ENCODE measurements at places on chromosomes 5 and 9.

- no peak for DNase-seq
Measured at GRCh38 chr9:26504057-26504456, 388.5 kb downstream of the CAAP1 start.

DNA sequence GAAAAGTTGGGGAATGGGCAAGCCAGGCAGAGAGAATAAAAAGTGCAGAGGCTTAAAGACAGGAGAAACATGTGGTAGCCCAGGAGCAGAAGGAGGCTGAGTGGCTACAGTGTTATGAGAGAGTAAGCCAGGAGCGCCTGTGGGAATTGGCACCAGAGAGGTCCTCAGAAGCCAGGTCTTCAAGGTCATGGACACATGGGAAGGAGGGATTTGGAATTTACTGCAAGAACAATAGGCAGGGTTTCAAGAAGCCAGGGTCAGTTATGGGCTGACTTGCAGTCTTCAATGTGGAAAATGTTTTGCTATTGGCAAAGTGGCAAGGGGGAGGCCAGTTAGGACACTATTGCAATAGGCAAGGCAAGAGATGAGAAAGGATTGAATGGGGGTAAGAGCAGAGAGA lies 29.3 kb downstream of the ERAP1 start:
- no peak for DNase-seq

DNA sequence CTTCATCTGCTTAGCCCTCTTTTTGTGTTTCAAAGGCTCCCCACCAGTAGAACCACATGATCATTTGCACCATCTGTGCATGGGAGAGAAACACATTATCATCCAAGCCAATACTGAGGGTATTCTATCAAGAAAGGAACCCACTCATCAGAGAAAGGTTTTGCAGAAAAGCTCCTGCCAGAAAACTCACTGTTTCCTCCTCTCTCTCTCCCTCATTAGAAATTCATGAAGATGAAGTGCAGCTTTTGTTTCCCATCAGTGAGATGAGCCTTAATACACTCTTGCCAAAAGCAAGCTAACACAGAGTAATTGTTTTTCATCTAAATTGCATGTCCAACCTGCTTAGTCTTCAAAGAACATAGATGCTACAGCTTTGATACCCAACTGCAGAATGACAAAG lies 142.4 kb upstream of the GRAMD2B start:
- no peak for DNase-seq

- no peak for DNase-seq
Measured at GRCh38 chr5:59685191-59685530, 208.4 kb downstream of the PDE4D start.

- DNase-seq: no peak
Measured at GRCh38 chr5:57411982-57412381, 70.6 kb downstream of the ACTBL2 start.

Data from stimulated activated CD4-positive, alpha-beta T cell treated with anti-CD3 and anti-CD28 coated beads, Interleukin-15, amount 100 ng/mL, for 48 hours (primary cell).